AG09319 (cell line): ENCODE measurements at places on chromosomes 4 and X.

GRCh38 chrX:6748595-6748994, 213.7 kb upstream of the VCX3A start:
- no peak for DNase-seq

DNA sequence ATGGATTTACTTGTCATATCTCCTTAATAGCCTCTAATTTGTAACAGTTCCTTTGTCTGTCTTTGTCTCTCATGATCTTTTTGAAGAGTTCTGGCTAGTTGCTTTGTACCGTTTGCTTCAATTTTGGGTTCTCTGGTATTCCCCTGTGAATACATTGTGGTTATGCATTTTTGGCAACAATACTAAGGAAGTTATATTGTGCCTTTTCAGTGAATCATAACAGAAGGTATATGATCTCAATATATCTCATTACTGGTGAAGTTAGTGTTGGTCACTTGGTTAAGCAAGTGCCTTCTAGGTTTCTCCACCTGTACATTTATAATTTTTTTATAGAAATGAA, 48.6 kb downstream of the DCLK2 start:
- DNase-seq = no peak

GRCh38 chr4:17823871-17824669, 13.3 kb downstream of the NCAPG start:
- DNase-seq = no peak

GRCh38 chrX:45011131-45011530, 138.1 kb downstream of the KDM6A start:
- no peak for DNase-seq

DNA sequence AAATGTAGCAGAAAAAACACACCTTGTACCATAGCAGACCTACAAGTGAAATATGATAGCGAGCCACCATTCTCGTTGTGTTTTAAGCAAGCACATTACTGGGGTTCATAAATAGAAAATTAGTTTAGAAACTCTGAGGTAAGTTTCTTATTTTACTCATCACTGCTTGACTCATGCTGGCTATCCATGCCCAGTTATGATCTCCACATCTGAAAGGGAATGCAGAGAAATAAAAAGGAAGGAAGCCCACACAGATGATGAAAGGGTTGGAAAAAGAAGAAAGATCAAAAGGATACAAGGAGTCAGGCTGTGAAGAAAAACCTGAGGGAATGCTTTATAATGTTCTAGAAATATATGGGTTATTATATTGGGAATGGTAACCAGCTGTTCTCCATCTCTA, 54.5 kb downstream of the CAMK2D start:
- no peak for DNase-seq

GRCh38 chr4:13992975-13993520, 365.5 kb upstream of the BOD1L1 start:
- no peak for DNase-seq

DNA sequence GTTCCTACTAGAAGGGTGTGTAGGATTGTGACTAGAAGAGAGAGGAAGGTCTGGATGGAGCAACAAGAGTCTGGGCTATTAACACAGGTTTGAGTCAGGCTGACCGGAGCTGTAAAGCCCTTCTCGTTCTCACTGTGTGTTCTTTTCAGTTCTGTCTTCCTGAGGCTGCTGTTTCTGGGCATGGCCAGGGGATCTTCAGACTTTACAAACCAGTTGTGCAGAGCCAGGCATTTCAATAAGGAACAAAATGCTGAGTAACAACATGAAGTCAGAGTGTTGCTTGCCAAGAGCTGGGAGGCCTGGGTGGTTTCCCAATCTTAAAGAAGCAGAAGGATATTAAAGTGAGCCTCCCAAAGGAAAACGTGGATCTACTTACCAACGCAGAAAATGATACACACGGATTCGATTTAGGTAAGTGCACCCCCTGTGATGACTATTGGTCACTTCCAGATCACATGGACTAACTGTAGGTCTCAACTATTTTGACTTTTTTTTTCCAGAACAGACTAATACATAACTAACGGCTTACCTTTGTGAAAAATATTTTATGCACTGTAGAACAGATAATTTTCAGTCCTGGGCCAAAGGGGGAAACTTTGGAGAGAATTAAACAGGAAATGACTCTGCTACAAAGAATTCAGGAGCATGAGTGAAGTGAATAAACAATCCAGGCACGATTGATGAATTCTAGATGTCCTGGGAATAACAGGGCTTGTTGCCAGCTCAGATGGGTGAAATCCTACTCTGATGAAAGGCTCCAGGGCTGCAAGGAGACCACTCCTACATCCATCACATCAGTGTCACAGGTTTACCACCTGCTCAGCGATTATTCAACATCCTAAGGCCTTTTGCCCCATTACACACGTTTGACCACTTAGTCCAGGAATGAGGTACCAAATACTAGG, 94.5 kb downstream of the ANXA3 start:
- peak; percentile 86 for DNase-seq

- no peak for DNase-seq
These were observed 12.6 kb upstream of the NR3C2 start for GRCh38 chr4:148454835-148455234.

DNA sequence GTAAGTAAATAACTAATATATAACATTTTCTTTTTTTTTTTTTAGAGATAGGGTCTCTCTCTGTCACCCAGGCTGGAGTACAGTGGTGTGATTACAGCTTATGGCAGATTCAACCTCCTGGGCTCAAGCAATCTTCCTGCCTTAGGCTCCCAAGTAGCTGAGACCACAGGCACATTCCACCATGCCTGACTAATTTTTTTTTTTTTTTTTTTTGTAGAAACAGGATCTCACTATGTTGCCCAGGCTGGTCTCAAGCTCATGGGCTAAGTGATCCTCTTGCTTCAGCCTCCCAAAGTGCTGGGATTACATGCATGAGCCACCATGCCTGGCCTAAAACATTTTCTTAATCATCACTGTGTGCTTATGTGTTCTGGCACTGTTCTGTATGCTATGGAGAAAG, 32.8 kb downstream of the MGARP start:
- DNase-seq = no peak

DNA sequence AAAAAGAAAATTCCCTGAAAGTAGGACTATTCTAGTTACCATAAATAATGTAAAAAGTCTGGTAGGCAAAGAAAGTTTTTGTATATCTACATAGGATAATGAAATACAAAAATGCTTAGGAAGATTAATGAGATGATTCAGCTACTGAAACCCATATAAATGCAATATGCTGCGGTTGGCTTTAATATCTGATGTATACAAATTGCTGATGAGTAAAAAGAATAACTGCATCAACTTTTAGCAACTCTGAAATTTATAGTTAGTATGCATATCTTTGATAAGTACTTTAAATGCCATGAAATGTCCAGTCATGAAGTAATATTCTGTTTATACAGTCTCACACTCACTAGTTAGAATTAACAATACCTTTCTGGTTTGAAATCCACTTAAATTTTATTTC, 404.8 kb downstream of the TLL1 start:
- no peak for DNase-seq

DNA sequence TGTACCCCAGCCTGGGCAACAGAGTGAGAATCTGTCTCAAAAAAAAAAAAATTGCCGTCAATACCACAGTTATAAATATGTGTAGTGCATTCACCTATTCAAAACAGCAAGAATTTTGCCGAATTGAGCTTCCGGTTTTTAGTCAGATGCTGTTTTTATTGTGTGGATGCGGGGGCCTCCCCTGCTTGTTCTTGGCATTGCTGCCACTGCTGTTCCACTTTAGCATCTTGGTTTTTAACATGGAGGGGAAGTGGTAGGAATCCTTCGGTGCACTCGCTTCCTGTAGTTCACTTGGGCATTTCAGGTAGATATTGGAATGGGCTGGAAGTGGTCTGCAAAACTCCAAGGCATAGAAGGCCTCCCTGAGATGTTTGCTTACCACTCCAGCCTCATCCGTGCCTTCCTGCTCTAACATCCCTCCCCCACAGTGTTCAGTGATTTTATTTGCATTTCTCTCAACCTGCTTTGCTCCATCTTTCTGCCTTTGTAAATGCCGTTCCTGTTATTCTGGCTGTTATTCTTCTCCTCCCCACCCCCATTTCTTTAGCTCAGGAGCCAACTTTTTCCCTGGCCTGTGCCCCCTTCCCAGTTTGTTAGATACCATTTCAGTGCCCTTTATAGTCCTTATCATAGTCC, 25.5 kb downstream of the MOB1B start:
- DNase-seq = no peak

DNA sequence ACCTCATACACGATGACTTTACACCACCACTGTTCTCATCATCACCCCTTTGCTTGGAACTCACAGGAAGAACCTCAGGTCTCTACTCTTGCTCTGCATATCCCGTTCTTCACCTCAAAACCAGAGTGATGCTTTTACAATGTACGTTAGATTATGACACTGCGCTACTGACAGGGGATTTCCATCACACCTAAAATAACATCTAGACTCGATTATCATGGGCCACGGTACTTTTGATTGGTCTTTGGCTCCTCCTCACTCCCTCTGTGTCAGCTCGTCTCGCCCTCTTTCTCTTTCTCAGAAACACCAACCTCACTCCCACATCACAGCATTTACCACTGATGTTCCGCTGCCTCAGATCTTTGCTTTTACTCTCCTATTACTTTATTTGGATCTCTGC, 172.4 kb downstream of the TLL1 start:
- no peak for DNase-seq

GRCh38 chr4:52933738-52934137, 71.6 kb downstream of the RASL11B start:
- DNase-seq = no peak

- no peak for DNase-seq
These were observed 203.4 kb downstream of the MAML3 start for GRCh38 chr4:139950568-139950967.

- no peak for DNase-seq
These were observed 95.9 kb downstream of the PDS5A start for GRCh38 chr4:39881789-39882188.

- no peak for DNase-seq
These were observed 7.8 kb downstream of the FBXW7 start for GRCh38 chr4:152528060-152528459.

- DNase-seq = no peak
These were observed 563.5 kb downstream of the PCDH7 start for GRCh38 chr4:31283679-31284078.

DNA sequence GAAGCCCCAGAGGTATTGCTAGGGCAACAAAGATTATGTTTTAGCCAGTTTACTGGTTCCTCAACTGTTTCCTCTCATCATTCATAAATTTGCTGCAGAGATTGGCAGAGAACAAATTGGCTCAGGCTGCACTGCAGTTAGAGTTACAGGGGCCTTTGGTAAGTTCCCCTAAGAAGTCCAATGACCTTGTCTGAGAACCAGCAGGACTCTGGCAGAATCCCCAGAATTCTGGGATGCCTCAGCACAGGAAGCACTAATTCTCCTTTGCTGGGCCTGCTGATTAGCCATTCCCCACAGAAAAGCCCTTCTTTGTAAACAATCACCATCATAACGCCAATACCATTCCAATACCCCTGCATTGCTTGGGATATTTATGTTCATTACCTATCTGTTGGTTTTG, 151.3 kb downstream of the USP46 start:
- no peak for DNase-seq

- DNase-seq = peak; percentile 76
These were observed 40.3 kb downstream of the PDGFC start for GRCh38 chr4:156931267-156931666.
